CD4-positive, alpha-beta T cell treated with Interleukin-21 for 1 hour (primary cell): ENCODE measurements at places on chromosomes 11 and 22.
A peak's percentile ranks its signal among the peaks of the same experiment; 100 is the strongest.

DNA sequence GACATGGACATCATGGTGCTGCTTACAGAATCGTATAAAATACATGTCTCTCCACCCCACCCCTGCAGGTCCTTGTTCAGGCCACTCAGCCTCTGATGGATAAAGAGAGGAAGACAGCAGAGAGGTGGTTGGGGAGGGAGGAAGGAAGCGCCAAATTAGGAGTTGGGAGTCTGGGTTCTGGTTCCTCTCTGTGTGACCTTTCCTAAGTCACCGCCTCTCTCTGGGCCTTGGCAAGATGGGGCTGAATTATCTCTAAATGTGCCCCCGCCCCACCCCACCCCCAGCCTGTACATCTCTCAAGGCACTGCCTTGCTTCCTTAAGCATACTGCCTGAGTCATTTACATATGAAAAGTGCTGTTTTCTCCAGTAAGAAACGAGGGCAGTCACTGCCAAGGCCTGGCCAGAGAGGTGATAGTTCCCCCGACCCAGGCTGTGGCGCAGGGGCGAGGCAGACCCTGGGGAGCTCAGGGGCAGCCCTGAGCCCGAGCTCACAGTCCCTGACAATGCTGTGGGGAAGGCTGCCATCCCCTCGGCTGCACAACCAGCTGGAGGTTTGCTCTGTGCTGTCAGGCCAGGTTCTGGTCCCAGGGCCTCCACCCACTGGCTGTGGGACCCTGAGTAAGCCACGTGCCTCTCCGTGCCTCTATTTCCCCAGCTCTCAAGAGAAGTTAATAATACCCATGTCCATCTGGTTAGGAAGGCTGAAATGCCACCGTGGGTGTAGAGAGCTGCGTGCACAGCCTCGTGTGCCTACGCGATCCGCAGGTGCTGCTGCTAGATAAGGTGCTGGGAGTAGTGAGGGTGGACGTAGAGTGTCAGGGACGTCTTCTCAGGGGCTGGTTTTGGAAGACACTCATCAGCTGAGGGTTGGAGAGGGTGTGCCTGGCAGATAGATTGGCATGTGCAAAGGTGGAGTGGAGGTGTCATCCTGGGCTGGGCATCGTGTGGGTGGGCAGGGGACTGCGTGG, 55.3 kb downstream of the CACNA1I start:
- DNase-seq, result no peak

- no peak for DNase-seq
Observed at GRCh38 chr22:42883121-42883520, 26.0 kb upstream of the ARFGAP3 start.

DNA sequence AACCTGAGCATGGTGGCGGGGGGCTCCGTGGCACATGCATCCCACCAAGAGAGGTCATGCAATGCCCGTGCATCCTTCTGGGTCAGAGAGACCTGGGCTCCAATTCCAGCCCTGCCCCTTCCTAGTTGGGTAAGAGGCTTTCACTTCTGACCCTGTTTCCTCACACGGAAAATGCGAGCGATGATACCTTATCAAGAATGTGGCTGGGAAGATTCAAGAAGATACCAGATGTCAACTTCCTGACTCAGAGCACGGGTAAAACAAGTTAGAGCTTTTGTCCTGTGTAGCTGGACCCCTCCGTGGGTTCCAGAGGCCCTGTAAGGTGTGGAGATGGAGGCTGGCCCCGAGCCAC, 8.7 kb upstream of the DGKZ start:
- no peak for DNase-seq

DNA sequence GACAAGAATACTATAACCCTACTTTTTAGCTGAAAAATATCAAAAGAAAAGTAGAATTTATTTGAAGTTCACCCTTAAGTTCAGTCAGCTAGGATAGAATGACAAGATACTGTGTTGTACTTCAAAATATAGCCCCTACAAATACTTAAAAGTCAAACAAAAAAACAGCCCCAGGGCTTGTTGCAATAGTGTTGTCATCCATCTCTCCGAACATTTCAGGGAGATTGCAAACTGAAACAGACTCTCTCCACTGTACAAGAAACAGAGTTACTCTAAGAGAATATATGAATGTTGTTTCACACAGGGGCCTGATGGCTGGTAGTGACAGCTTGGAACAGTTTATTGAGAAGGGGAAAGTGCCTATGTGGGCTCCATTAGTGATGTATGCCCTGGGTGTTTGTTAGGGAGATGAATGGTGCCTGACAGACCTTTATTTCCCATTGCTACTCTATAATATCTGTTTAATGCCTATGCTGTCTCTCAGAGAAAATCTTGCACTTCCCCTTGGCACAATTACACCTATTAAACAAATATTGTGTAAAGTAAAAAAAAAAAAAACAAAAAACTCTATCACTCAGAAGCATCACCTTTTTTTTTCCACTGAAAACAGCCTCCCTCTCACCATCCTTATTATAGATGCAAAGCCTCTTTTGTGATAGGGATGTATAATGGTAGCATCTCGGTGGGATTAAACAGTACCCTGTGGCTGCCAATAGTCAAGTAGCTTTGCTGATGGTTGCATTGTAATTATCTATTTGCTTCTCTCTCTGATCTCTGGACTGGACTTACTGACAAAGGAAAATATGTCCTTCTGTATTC, 506.3 kb upstream of the LUZP2 start:
- no peak for DNase-seq

DNA sequence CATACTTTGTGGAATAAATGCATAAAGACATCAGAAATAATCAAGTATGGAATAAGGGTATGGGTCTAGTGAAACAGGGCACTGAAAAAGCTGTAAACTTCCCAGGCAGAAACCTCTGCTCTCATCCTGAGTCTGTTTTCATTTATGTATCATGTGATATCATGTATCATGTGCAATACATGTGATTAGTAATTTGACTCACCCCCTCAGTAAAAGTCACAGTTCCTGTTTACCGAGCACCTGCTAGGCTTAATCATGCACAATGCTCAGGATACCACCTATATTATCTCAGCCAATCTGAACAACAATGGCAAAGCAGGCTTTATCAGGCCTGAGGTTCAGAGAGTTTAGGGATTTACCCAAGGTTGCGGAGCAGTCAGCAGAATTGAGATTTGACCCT, 250.6 kb upstream of the TENM4 start:
- DNase-seq, result no peak

- no peak for DNase-seq
Observed at GRCh38 chr11:16338393-16338792, 18.0 kb downstream of the SOX6 start.

GRCh38 chr22:37148031-37148651, 1.6 kb downstream of the IL2RB start:
- peak; percentile 62 for DNase-seq

GRCh38 chr22:21933910-21934309, 18.7 kb downstream of the PPM1F start:
- DNase-seq, result no peak

DNA sequence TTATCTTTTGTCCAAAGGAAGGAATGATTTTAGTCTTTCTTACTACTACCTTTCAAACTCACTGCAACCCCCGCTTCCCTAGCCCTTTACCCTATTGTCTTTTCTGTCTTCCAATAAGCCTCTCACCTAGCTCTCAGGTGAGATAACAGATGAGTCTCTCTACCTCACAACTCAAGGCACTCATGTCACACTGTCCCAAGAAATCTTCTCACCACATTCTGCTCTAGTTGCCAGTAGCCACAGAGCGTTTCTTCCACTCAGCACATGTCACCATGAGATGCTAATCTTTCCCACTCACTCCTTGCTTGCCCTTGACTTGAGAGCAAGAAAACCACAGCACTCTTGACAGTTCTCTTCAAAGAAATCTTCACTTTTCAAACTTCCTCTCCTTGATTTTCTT, 32.7 kb upstream of the TMEM41B start:
- peak; percentile 17 for DNase-seq

DNA sequence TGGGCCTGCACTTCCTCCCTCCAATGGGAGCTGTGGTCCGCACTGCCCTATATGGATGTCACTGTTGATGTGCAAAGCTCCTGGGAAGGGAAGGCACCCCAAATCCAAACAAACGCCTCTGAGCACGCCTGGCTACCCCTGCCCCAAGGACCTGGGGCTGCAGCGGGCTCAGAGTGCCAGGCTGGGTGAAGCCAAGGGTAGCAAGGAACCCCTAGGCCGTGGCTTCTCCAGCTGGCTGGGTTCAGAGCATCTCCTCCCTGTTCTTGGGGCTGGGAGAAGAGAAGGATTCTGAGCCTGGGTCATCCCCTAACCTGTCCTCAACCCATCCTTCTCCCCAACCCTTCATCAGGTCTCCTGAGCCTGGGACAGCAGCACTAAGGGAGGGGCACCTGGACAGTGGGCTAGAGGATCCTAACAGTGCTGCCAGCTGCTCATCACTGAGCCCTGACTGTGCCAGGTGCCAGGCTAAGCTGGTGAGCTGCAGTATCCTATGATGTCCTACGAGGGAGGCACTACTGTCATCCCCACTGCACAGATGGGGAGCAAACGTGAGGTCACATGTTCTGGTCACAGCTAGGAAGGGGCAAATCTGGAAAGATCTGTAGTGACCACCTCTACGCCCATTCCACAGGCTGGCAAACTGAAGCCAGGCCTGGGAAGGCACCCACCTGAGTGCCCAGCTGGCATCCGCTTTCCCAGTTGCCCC, 3.0 kb downstream of the SSTR3 start:
- DNase-seq, result no peak

DNA sequence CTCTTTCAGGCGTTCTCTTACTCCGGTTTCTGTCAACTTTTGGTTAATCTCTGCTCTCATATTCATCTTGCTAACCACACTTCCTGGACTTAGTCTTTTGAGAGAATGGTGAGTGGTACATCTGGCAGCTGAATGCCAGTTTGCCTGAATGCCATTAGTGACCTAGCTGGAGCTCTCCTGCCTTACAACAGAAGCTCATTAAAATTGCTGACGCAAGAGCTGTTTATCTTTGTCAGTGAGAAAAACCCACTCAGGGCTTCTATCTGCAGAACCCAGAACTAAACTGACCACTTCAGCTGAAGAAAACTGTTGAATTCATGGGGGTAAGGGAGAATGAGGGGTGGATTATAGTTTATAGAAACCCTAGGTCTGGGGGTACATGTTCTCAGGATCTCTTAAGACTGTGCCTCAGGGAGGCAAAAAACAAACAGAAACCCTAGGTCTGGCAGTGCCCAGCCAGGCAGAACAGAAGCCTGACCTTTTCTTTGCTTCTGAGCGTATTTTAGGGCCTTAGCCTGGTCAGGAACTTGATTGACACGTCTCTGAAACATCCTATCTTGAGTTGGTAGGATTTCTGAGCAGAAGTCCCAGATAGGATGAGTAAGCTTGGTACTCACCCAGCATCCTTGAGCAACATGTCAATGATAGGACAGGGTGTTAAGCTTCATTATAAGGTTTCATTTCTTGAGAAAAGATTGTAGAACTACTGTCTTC, 52.8 kb upstream of the YWHAH start:
- no peak for DNase-seq

GRCh38 chr22:48268771-48269552, 1506.5 kb downstream of the TBC1D22A start:
- no peak for DNase-seq

DNA sequence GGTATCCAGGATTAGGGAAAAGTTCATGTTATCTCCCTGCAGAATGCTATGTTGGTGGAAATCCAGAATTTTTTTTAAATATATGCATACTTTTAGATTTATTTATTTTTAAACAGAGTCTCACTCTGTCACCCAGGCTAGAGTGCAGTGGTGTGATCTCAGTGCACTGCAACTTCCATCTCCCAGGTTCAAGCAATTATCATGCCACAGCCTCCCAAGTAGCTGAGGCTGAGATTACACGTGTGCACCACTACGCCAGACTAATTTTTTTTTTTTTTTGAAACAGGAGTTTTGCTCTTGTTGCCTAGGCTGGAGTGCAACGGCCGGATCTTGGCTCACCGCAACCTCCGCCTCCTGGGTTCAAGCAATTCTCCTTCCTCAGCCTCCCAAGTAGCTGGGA, 2.6 kb downstream of the PACSIN2 start:
- DNase-seq, result no peak

GRCh38 chr11:12284316-12285050, 92.9 kb upstream of the PARVA start:
- no peak for DNase-seq

DNA sequence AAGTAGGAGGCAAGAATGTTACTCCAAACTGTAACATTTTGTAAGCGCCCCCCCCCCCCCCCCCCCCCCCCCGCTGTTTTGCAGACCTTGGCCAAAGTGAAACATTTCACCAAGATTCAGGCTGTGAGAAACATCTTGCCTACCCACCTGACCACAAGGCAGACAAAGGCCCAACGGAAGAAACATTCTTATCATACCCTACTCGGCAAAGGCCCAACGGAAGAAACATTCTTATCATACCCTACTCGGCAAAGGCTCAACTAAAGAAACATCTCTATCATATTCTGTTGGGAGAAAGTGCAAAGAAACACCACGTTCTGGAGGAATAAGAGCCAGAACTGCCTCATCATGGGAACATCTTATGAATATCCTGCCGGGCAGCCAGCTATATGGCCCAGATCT, 117.1 kb downstream of the JRKL start:
- no peak for DNase-seq

DNA sequence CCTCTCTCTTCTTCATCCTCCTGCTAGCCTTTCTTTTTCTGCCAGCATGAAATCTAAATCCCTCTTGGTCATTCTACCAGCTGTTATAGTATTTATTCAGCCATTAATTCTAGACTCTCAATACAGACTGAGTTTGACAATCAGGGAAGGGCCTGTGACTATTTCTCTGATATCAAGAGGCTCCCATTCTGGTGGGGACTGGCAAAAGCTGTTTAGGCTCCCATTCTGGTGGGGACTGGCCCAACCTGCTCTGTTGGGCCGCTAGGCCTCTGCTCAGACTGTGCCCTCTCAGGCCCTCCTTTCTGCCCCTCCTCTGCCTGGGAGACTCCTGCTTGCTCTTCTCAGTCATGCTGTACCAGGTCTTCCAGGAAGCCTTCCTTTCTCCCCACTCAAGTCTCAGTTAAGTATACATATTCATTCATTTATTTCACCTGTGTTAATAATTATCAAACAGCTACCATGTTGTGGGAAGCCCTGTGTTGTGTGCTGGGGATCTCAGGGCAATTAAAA, 323.7 kb upstream of the NARS2 start:
- DNase-seq, result no peak

DNA sequence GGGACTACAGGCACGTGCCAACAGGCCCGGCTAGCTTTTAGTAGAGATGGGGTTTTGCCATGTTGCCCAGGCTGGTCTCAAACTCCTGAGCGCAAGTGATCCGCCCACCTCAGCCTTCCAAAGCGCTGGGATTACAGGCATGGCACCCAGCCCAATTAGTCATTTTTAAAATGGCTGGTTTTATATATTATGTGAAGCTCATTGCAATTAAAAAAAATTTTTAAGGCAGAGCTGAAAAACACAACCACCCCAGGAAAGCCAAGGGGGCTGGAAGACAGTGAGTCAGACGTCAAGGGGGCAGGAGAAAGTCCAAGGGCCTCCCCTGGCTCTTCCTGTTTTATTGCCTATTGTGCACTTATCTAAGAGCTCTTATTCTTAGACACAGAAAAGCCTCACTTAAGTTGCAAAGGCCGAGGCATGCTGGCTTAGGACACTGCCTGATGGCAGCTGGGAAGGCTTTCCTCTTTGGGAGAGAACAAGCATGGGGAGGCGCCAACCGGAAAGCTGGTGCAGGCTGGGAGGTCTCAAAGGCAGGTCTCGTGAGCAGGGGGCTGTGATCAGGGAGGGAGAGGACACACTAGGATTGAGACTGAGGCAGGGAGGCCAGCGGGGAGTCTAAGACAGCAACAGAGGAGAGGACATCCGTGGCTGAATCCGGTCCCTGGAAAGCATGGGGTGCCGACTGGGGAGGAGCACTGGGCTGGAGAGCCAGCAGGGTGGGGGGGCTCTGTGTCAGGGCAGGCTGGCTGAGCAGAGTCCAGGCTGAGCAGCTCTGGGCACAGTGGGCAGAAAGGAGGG, 11.1 kb upstream of the OSM start:
- no peak for DNase-seq

- DNase-seq, result peak; percentile 20
Observed at GRCh38 chr11:66020618-66021357, 5.5 kb downstream of the CATSPER1 start.
